Stimulated activated CD8-positive, alpha-beta memory T cell treated with anti-CD3 and anti-CD28 coated beads, Interleukin-7, amount 100 ng/mL, for 1 hour (primary cell): ENCODE measurements at places on chromosomes 6 and 20.

DNA sequence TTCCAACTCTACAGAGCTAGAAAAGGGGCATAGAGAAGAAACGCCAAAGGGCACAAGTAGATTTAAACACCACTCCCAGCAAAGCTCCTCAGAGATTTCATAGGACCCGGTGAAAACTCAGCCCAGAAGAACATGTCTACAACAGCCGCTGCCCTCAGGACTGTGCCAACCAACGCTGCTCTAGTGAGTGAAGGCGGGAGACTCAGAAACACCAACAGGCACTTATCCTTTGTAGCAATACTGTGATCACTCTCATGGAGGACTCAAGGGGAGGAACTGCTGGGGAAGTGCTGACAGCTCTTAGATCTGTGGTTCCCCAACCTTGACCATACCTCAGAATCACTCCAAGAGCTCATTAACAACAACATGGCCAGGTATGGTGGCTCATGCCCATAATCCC is 39.5 kb downstream of the STAU1 start:
- no peak for DNase-seq

DNA sequence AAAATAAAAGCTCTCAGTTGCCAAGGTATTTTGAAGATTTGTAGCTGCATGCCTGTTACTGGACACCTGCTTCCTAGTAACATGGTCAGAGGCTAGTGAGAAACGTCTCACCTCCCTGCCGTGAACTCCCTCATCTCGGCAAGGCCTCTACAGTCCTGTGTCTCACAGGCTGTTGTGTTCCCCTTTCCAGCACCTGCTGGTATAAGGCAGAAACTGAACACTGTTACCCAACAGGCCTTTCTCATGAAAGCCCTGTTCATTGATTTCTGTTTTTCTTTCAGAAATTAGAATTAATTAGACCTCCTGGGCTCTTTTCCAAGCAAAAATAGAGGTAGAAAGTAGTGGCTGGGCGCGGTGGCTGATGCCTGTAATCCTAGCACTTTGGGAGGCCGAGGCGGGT is 17.6 kb upstream of the SRSF3 start:
- no peak for DNase-seq

DNA sequence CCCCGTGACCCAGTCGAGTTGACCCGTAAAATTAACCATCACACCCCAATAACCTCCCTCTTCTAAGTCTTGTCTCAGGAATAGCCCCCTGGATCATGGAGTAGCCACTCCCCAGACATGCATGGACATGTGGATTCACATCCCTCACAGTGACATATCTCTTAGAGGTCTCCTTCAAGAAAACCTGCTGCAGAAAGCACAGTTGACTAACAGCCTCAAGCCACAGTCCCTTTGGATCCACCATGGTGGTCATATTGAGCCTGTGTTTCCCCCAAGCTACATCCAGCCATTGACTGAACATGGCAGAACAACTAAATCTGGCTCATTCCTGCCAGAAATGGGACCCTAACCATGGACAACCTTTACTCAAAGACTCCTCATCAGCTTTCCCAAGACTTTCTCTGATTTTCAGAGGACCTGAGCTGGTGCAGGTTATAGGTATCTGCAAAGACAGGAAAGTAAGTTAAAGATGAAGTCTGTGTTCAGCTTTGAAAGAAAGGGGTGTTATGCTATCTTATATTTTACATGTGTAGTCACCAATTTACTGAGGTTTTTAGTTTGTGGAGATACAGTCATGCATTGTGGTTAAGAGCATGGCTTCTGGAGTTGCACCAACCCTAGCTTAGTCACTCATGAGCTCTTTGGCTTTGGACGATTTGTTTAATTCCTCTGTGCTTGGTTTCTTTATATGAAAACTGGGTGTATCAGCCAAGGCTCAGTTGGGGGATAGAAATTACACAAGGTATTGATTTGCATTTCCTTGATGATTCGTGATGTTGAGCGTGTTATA is 219.1 kb downstream of the MYLK4 start:
- no peak for DNase-seq

GRCh38 chr6:12113190-12113577 is 101.1 kb downstream of the HIVEP1 start:
- no peak for DNase-seq

DNA sequence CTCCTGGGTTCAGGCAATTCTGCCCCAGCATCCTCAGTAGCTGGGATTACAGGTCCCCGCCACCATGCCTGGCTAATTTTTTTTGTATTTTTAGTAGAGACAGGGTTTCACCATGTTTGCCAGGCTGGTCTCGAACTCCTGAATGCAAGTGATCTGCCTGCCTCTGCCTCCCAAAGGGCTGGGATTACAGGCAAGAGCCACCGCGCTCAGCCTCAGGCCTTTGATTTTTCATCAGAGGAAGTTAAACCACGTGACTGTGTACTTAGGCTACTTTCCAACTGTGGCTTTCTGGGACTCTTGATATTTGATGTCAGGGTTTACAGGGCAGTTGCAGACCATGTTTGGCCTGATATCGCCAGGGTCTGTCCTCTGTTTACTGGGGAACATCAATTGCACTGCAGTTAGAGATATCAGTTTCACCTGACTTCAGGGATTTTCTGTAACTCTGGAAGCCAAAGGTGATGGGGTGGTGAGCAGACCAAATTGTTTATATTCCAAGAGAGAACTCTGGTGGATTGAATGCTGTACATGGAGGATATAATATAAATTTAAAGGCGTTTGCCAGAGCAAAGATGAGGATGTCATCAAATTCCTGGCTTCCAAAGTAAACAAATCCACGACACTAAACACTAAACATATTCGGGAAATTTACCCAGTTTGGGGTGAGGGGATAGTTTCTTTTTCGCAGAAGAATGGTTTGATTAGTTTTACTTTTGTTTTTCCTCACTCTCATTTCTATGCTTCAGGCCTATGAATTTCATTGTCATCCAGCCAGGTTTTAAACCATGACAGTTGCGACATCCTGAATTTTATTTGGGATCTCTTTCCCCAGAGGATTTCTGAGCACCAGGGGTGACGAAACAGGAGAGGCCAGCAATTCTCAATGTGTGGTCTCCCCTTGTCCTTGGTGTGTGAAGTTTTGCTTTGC is 4.2 kb downstream of the PSMF1 start:
- DNase-seq: no peak
